ENCODE measurements at places on chromosomes 5 and 9.
A peak's percentile ranks its signal among the peaks of the same experiment; 100 is the strongest.

GRCh38 chr9:113042884-113043657 is 13.5 kb downstream of the ZFP37 start:
- DNase-seq, result no peak

DNA sequence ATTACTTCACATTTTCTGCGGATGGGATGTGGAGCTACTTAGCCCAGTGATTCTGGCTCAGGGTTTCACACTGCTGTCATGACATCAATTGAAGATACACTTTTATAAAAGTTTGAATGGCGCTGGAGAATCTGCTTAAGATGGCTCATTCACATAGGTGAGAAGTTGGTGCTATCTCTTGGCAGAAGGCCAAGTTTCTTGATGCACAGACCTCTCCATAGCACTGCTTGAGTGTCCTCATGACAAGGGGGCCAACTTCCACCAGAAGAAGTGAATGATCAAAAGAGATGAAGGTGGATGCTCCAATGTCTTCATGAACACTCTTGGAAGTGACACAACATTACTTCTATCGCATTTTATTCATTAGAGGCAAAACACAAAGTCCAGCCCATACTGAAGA is 403.7 kb upstream of the CCNG1 start:
- no peak for DNase-seq

GRCh38 chr5:171715551-171715950 is 70.1 kb upstream of the SMIM23 start:
- DNase-seq, result no peak

DNA sequence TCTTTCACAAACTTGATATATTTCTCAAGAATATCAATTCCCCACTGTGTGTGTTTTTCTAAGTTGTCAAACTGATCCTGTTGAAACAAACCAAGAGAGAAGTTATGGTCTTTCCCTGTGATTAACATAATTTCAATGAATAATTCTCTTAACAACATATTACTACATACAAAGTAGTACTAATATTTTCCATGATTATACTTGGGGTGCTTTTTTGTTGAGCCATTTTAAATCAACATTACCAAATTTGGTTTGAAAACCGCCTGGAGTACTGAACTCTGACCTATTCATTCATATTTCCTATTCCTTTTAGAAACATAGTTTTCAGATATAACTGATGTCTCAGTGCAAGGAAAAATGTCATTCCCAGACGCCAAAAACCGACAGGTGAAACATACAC is 48.1 kb downstream of the FNBP1 start:
- no peak for DNase-seq

GRCh38 chr5:3886524-3887451 is 291.2 kb downstream of the IRX1 start:
- DNase-seq, result no peak

- DNase-seq, result no peak
These were observed 38.8 kb downstream of the NFX1 start for GRCh38 chr9:33329117-33329563.

GRCh38 chr5:161432798-161433197 is 113.7 kb downstream of the GABRB2 start:
- no peak for DNase-seq

GRCh38 chr5:168471785-168472184 is 14.5 kb upstream of the RARS1 start:
- no peak for DNase-seq

DNA sequence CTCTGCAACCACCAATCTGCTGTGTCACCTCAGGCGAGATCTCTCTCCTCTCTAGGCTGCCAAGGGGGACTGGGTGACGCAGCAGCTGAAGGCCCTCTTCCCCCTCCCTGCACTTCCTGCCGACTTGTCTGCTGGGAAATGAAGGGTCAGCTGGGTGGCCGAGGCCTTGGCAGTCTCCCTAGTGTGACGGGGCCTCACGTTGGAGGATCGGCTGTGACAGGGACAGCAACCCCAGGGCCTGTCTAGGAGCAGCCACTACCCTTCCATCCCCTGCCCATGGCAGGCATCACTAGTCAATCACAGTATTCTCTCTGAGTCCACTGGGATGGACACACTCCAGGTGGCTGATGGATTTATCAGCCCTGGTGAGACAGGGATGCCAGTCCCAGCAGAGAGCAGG is 107.3 kb upstream of the SARDH start:
- DNase-seq, result peak; percentile 76

DNA sequence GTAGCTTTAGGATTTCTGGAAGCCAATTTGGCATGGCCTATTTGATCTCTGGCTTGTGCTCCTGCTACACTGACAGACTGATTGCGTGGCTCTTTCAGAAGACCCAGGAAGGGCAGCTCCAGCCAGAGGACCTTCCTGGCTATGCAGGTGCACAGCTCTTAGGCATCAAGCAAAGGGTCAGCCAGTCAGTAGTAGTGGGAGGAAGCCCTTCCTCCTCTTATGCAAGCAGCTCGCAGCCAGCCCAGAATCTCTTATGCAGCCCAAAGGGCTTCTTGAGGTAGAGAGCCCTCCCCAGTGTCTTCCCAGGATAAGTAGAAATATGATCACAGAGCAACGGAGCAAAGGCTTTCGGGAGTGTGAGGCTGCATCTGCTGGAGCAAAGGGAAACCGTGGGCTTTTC is 43.2 kb downstream of the SLC36A1 start:
- no peak for DNase-seq

DNA sequence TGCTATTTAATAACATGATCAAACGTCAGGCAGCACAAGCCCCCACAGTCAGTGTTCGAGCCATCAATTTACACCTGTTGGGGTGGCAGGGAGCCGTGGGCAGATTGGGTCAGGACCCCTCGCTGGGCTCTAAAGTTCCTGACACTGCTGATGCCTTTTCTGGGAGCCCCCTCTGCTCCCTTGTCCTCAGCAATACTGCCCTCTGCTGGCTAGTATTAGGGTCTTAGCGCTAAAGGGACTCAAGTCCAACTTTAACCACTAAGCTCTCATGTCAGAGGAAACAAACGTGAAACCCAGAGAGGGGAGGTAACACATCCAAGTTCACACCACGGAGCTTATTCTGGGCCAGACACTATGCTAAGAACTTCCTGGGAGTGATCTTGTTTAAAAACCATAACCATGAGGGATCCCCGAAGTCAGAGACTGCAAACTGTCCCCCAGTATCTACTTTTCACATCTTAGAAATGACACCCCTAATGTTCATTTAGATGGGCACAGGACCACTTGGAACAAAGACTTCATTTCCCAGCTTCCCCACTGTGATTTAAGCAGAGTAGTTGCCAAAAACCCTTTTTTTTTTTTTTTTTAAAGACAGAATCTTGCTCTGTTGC is 20.4 kb downstream of the ANKS6 start:
- DNase-seq, result no peak

GRCh38 chr9:110008663-110009062 is 199.3 kb downstream of the C9orf152 start:
- no peak for DNase-seq

DNA sequence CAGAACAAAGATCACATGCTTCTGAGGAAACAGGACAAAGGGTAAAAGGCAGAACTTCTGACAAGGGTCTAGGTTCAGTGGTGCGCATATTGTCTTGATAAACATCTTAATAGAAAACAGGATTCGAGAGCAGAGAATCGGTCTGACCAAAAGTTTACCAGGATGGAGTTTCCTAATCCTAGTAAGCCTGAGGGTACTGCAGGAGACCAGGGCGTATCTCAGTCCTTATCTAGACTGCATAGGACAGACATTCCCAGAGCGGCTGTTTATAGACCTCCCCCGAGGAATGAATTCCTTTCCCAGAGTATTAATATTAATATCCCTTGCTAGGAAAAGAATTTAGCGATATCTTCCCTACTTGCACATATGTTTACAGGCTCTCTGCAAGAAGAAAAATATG is 32.4 kb upstream of the TNFSF8 start:
- DNase-seq, result no peak

DNA sequence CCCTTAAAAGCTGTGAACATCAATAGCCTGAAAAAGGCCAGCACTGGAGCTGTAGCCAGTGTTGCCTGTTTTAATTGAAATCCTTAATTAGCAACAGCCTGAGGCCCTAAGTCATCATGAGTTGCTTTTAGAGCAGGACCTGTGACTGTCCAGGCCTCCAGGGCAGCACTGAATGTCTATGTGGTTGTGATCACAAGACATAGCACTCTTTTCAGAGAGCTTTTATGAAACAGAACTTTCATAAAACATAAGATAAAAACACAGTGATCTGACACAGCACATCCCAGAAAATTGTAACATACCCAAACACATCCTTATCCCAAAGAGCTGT is 85.5 kb upstream of the MYO10 start:
- no peak for DNase-seq

DNA sequence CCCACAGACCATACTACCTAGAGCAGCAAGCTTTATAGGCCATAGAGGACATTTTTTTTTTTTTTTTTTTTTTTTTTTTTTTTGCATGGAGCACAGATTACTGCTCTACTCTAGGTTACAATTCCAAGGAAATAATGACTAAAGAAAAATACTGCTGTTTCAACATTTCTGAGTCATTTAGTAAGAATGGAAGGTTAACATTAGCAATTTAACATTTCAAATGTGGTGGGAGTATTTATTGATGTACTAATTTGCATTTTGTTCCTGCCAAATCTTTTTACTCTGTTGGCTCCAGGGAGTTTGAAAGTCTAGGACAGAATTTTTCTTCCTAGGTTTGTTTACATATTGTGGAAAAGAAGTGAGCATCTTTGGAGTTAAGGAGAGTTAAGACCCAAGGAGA is 142.1 kb upstream of the CCDC152 start:
- DNase-seq, result no peak

- DNase-seq, result no peak
These were observed 55.8 kb downstream of the NSG2 start for GRCh38 chr5:174101195-174101730.

DNA sequence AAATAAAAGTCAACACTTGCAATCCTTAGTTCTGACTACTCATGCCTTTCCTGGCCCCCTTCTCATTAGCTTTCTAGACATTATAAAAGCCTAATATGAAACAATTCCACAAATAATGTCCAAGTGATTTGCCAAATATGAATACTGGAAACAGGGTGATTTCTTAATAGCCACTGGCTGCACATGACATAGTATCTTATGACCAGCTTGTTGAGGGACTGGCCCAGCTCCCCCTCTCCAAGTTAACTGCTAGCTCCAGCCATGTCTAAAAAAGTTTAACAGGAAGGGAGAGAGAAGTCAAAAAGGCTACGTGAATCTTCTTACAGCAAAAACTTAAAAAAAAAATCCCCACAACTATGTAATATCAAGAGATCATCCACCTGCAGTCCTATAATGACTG is 1.5 kb downstream of the CERT1 start:
- no peak for DNase-seq

DNA sequence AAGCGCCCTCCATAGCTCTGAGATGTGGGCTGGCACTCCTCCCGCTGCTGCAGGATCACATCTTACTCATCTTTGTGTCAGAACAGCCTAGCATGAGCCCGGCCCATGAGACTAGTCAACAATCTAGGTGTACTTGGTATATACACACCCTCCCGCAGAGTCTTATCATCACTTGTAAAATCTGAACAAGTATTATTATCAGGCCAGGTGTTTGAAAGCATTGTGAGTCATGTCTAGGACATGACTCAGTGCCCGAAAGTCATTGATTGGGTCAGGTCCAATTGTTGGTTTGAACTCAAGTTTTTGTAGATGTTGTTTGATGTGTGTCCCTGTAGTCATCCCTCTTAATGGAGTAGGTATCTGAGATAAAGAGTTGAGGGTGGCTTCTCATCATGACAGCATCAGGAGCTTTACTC is 108.7 kb downstream of the CFAP90 start:
- DNase-seq, result no peak

DNA sequence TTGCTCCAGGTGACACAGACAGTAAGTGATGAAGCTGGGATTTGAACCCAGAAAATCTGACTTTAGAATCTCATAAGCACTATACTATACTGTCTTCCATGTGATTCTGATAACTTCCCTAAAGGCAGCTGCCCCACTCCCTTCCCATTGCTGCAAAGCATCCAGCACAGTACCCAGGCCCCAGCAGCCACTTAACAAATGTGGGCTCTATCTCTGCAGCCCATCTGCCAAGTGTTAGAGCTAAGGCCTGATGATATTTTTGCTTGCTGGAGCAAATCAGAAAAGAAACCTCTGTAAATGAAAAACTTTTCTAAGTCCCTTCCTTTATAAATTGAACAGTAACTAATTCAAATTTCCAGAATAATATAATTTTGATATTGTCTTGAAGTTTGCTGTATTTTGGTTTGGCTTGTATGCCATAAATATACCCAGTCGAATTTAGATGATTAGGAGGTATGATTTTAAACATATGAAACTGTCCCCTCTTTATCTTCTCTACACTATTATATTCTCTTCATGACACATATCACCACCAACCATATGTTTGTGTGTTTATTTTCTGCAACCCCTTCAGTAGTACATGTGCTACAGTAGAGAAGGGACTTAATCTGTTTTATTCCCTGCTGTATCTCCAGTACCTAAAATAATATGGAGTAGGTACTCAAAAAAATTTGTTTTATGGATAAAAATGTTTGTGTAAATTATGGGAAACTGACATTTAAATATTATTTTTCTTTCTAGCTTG is 63.8 kb downstream of the SMIM15 start:
- no peak for DNase-seq

DNA sequence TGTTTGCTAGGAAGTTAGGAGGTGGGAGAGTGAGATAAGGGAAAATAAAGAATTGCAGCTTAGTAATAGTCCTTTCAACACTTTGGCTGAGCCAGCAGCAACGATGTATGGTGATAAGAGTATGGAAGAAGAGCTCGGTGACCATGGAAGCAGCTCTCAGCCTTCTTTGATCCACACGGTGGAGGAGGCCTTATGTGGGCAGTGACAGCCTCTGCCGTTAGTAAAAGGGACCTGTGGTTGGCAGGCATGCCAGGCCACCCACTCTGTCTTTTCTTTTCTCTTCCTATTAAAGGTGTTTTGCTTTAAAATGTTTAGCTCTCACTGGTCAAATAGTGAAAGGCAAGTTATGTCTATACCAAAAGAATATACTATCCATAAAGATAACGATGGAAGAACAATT is 7.7 kb downstream of the RGS7BP start:
- no peak for DNase-seq

GRCh38 chr9:26802921-26803320 is 89.7 kb downstream of the CAAP1 start:
- DNase-seq, result no peak

GRCh38 chr5:151094852-151095245 is 14.0 kb upstream of the TNIP1 start:
- no peak for DNase-seq

DNA sequence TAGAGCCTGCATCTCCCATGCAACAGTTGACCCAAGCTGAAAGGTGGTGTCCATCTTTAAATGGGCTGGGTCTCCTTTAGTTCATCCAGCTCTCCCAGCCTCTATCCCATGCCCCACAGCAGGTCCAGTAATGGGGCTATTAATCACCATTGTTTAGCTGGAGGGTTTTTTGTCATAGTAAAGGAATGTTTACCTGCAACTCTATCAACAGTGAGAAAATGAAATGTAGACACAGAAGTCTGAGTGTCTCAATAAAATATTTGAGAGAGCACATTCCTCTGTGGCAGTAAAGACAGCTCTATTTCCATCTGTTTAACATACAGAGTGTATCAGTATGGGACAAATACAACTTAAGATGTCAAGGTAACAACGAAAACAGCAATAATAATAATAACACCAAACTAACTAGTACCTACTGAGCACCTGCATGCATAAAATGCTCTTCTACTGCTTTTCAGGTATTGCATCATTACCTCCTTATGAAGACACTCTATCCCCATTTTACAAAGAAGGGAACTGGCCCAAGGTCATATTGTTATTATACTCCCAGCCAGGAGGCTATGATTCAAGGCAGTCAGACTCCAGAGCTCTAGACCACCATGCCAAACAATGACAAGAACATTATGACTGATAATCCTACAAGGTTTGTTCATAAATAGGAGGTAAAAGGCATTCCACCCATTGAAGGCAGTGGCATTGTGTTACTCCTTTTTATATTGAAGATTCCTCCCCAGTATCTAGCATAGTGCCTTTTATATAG is 21.0 kb upstream of the C5orf58 start:
- DNase-seq, result no peak
